Central memory CD4-positive, alpha-beta T cell (primary cell): ENCODE measurements at places on chromosomes 3 and 15.
A peak's percentile ranks its signal among the peaks of the same experiment; 100 is the strongest.

DNA sequence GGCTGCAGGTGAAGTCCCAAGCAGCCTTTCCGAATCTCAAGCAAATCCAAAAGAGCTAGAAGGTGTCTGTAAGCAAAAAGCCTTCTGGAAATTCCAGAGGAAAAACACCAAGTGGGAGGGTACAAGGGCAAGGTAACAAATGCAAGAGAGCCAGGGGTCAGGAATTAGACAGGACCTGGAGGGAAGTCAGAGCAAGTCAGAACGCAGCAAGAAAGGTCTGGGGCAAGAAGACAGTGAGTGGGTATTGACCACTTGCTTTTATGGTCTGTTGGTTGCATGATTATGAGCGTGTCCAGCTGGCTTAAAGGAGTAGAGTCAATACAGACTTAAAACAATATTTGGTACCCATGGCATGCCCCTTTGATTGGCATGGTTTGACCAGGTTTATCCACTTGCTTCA is 66.7 kb upstream of the OXTR start:
- no peak for DNase-seq

DNA sequence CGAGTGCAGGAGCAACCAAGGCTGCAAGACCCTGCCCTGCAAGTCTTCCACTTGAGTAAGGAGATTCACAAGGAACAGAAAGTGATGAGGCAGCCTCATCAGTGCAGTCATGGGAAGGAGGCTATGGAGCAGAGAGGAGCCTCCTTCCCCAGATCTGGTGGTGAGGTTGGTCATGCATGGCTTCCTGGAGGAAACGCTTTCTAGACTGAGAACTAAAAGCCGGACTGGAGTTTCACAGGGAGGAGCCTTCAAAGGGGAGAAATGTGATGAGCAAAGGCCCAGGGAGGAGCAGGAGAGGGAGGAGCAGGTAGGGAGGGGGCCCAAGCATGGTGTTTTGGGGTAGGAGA is 139.9 kb downstream of the SRGAP3 start:
- no peak for DNase-seq

- no peak for DNase-seq
These were observed 76.8 kb downstream of the THBS1 start for GRCh38 chr15:39657668-39658067.

DNA sequence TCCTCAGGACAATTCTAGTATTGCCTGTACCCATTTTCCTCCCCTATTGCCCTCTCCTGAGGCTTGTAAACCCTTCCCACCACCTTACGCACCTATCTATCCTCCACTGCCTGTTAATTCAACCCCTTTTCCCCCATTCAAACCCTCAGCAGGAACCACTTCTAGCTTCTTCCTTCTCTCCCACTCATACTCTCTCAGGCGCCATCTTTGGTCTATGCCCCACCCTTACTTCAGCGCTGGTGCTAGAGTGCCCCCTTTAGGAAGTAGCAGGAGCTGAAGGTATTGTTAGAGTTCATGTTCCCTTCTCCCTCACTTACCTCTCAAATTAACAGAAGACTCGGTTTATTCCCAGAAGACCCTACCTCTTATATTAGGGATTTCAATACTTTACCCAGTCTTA is 121.8 kb upstream of the NLGN1 start:
- DNase-seq = no peak

GRCh38 chr15:27231811-27232210 is 260.8 kb downstream of the GABRG3 start:
- DNase-seq = no peak

DNA sequence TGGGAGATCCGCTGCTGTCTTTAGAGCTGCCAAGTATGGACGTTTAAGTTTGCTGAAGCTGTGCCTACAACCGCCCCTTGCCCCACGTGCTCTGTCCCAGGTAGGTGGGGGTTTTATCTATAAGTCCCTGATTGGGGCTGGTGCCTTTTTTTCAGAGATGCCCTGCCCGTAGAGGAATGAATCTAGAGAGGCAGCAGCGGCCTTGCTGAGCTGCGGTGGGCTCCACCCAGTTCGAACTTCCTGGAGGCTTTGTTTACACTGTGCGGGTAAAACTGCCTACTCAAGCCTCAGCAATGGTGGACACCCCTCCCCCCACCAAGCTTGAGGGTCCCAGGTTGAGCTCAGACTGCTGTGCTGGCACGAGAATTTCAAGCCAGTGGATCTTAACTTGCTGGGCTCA is 83.4 kb upstream of the FGF7 start:
- DNase-seq = no peak

DNA sequence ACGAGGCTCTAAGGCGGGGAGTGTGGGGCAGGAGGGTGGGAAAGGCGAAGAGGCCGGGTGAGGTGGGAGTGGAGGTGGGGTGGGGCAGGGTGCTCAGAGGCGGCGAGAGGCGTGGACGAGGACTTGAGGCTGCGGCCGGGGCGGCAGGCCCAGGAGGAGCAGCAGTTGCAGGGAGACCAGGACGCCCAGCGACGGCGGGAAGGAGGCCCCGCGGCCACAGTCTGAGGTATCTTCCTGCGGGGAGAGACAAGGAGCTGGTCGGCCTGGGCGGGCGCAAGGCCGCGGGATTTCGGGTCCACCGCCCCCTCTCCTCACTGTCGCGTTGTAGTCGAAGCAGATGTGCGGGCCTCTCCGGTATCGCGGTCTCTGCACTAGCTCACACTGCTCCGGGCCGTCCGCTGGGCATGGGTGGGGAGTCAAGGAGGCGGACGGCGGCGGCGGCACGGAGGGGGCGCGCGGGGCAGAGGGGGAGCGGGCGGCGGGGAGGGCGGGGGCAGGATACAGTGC is 5.3 kb upstream of the TMEM115 start:
- DNase-seq = no peak

GRCh38 chr3:168812234-168812633 is 716.5 kb upstream of the GOLIM4 start:
- DNase-seq = no peak

- DNase-seq = no peak
These were observed 32.6 kb downstream of the ALS2CL start for GRCh38 chr3:46660543-46661523.

- DNase-seq = no peak
These were observed 36.8 kb upstream of the SEC13 start for GRCh38 chr3:10357592-10358308.

DNA sequence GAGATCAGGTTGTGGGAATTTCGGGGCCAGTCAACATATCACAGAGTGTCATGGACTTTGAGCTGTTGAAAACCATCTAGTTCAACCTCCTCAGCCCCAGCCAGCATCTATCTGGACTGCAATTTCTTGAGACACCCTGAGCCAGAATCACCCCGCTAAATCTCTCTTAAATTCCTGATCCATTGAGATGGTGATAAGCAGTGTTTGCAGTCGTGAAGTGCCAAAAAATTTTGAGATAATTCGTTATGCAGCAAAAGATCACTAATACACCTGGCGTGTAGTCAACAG is 29.3 kb downstream of the TMED3 start:
- no peak for DNase-seq

GRCh38 chr15:68667800-68668625 is 89.2 kb downstream of the CORO2B start:
- DNase-seq = no peak

DNA sequence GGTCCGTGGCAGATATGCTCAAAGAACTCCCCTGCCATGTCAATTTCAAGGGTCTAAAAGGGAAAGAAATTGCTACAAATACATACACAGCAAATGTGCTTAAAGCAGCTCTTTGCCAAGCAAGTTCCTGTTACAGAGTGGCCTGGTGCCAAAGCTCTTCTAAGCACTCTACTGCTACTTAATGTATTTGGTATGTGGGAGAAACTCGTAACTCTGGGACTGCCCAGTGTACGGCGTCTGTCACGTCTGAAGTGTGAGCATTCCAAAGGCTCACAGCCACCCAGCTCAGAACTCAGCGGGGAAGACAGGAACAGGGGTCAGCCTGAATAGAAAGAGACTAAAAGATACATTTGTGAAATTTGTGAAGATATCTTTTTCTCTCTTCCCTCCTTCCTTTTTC is 54.6 kb downstream of the RBMS3 start:
- DNase-seq = no peak

GRCh38 chr3:98778383-98778782 is 15.2 kb downstream of the ST3GAL6 start:
- DNase-seq = no peak

DNA sequence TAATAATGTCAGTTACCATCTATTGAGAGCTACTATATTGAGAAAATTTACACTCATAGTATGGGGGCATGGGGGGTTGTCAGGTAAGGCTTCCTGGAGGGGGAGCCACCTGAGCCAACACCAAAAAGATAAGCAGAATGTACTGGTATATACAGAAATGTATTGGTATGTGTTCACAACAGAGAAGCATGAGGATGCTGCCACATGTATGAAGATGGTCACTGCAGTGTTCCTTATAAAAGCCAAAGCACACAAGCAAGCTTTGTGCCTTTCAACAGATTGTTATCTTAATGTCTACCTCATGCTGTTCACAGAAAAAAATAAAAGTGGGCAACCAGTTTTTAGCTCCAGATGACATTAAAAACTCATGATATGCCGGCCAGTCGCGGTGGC is 149.0 kb downstream of the MAGI1 start:
- no peak for DNase-seq

- no peak for DNase-seq
These were observed 94.2 kb downstream of the ADAMTS17 start for GRCh38 chr15:100247228-100248225.

GRCh38 chr3:130971208-130971607 is 55.4 kb downstream of the ASTE1 start:
- DNase-seq = no peak

DNA sequence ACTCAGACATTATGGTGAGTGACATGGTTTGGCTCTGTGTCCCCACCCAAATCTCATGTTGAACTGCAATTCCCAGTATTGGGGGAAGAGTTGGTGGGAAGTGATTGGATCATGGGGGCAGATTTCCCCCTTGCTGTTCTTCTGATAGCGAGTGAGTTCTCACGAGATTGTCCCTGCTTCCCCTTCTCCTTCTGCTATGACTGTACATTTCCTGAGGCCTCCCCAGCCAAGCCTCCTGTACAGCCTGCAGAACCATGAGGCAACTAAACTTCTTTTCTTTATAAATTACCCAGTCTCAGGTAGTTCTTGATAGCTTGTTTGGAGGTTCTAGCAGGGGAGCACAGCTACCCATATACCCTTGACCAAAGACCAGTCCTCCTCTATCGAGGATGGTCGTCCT is 45.9 kb downstream of the ADAM10 start:
- DNase-seq = no peak

DNA sequence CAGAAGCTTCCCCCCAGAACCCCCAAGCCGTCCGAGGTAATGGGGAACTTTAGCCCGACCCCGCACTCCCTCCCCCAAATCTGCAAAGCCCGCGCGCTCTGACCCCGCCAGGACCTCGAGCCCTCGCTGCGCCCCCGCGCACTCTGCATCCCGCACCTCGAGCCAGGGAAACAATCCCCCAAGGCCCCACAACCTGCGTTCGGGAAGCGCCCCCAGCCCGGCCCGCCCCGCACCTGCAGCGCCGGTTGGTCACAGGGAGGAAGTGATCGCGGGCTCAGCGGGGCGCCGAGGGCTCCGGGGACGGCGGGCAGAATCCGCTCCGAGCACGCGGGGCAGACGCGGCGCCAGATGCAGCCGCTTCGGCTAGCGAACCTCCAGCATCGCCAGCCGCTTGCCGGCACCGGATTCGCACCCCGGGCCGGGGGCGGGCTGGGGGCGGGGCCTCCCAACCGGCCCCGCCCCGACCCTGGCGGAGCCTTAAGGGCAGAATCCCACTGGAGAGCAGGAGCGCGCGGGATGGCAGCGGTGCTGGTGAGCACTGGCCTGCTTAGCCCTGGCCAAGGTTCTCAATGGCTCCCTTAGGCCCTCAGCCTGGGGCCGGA is at the start of gene CAMKV:
Gene CAMKV, minus strand, starts transcription at position 382 of the 602 bp plus-strand sequence. CDS start 7,518 bp downstream, outside the sequence.
- no peak for DNase-seq

- no peak for DNase-seq
These were observed 99.1 kb downstream of the TUSC7 start for GRCh38 chr3:116808725-116809124.

- no peak for DNase-seq
These were observed 111.5 kb downstream of the ZNF609 start for GRCh38 chr15:64571857-64572291.

GRCh38 chr3:117537949-117538348 is 828.4 kb downstream of the TUSC7 start:
- no peak for DNase-seq

GRCh38 chr15:81043281-81043934 is 42.7 kb downstream of the TLNRD1 start:
- no peak for DNase-seq

- DNase-seq = peak; percentile 23
These were observed 85.7 kb downstream of the ATP2B2 start for GRCh38 chr3:10419637-10420232.

- no peak for DNase-seq
These were observed 58.4 kb downstream of the DAPK2 start for GRCh38 chr15:63987796-63988378.

GRCh38 chr3:49761661-49762060 is 24.7 kb downstream of the IP6K1 start:
- DNase-seq = no peak

DNA sequence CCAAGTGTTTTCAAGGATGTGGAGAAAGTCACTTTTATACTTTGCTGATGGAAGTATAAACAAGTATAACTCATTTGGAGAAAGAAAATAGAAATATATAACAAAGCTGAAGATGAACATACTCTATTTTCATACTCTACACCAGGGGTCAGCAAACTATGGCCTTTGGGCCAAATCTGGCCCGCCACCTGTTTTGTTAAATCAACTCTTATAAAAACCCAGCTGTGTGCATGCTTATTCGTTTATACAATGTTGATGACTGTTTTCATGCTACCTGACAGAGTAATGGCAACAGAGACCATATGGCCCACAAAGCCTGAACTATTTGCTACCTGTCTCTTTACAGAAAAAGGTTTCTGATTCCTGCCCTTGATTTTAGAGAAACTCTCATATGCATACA is 124.0 kb downstream of the NR1D2 start:
- no peak for DNase-seq

DNA sequence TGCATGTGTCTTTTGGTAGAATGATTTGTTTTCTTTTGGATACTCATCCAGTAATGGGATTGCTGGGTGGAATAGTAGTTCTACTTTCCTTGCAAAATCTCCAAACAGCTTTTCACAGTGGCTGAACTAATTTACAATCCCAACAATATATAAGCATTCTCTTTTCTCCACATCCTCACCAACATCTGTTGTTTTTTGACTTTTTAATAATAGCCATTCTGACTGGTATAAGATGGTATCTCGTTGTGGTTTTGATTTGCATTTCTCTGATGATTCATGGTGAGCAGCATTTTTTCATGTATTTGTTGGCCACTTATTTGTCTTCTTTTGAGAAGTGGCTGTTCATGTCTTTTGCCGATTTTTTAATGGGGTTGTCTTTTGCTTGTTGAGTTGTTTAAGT is 55.8 kb downstream of the ST8SIA2 start:
- no peak for DNase-seq

GRCh38 chr3:59161048-59161447 is 111.2 kb upstream of the CFAP20DC start:
- no peak for DNase-seq

- no peak for DNase-seq
These were observed 97.1 kb upstream of the MYZAP start for GRCh38 chr15:57494581-57494980.

GRCh38 chr15:72230197-72231065 is 559 bp downstream of the PKM start:
- DNase-seq = peak; percentile 40

- no peak for DNase-seq
These were observed 216.6 kb downstream of the SUCLG2 start for GRCh38 chr3:67437789-67438188.
